ENCODE measurements at places on chromosomes 1 and 21. TPM values are rescaled to one million over a fixed set of nuclear protein-coding genes. Genes with fewer than 3 reads are reported as not detected.

Gene PDE4B
- 71.8 TPM for total RNA-seq

Gene FRRS1
- total RNA-seq = 2.1 TPM

Gene FTCD
- total RNA-seq = 0.18 TPM

Gene CD1E
- not detected for total RNA-seq

Gene CRYAA
- not detected for total RNA-seq

Gene WDR3
- 25.2 TPM for total RNA-seq

Gene SLX9
- 36.2 TPM for total RNA-seq

Gene C1orf94
- total RNA-seq = not detected

Gene TMOD4
- total RNA-seq = 0.28 TPM

Gene CELA2A
- total RNA-seq = 0.19 TPM

Gene GPR161
- 26.7 TPM for total RNA-seq

Gene KCNQ4
- total RNA-seq = not detected

Gene MRPS14
- total RNA-seq = 29.5 TPM

Gene AGTRAP
- total RNA-seq = 26.4 TPM

Gene KCNK1
- 0.45 TPM for total RNA-seq

Gene CRP
- total RNA-seq = 0.09 TPM

Gene ERICH3
- total RNA-seq = not detected

Gene SPATA45
- not detected for total RNA-seq

Gene GJA8
- not detected for total RNA-seq

Gene CNN3
- 277 TPM for total RNA-seq

Gene GIPC2
- 18.6 TPM for total RNA-seq

Gene NBPF15
- total RNA-seq = 30.2 TPM

Gene NEXN
- 6.8 TPM for total RNA-seq

Gene ATAD3C
- total RNA-seq = under 0.01 TPM

Gene PRAMEF18
- total RNA-seq = not detected

Gene KIF21B
- total RNA-seq = 1.0 TPM

Gene PPM1J
- 0.85 TPM for total RNA-seq

Gene C4BPA
- total RNA-seq = not detected

Gene TBX15
- 0.28 TPM for total RNA-seq

Gene FAM177B
- not detected for total RNA-seq

Gene SSU72
- total RNA-seq = 64.9 TPM

Gene LEPROT
- total RNA-seq = 33.3 TPM

Gene NBPF20
- total RNA-seq = 3.7 TPM

Gene EGLN1
- total RNA-seq = 112 TPM

Gene SLC9C2
- 2.0 TPM for total RNA-seq

Gene RPL11
- total RNA-seq = 1,783 TPM

Gene RNU1-4
- total RNA-seq = 5,329 TPM

Gene PTPN7
- total RNA-seq = not detected

Gene ABCA4
- total RNA-seq = 4.0 TPM

Gene ZSCAN20
- 6.9 TPM for total RNA-seq

Gene TTC22
- not detected for total RNA-seq

Gene PALMD
- total RNA-seq = 82.1 TPM

Gene MYBPH
- total RNA-seq = not detected

Gene RNU1-3
- 5,329 TPM for total RNA-seq

Gene DNAJC6
- total RNA-seq = 2.4 TPM

Gene ORC1
- total RNA-seq = 6.7 TPM

Gene RHD
- not detected for total RNA-seq

Gene S100A7A
- not detected for total RNA-seq

Gene NUF2
- total RNA-seq = 8.1 TPM

Gene FAM167B
- total RNA-seq = 1.7 TPM

Gene CD101
- under 0.01 TPM for total RNA-seq

Gene BRINP2
- not detected for total RNA-seq

Measured in endothelial cell of coronary artery (primary cell).